ENCODE measurements at places on chromosomes 13 and 19.

DNA sequence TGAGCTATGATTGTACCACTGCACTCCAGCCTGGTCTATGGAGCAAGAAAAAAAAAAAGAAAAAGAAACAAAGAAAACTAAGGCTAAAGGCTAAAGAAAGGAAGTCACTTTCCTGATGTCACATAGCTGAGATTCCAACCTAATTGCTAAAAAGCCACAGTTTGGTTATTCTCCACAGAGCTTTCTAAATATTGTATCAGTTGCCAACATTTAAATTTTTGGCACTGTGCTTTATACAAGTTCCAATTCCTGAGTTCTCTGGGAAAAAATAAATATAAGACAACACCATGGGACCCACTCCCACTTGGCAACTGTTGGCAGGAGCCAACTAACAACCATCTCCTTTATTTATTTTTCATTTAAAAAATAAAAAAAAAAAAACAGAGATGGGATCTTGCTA, 11.2 kb upstream of the LYPD3 start:
- DNase-seq = peak; percentile 6

GRCh38 chr19:7872306-7873204, 1.6 kb downstream of the PRR36 start:
- no peak for DNase-seq

DNA sequence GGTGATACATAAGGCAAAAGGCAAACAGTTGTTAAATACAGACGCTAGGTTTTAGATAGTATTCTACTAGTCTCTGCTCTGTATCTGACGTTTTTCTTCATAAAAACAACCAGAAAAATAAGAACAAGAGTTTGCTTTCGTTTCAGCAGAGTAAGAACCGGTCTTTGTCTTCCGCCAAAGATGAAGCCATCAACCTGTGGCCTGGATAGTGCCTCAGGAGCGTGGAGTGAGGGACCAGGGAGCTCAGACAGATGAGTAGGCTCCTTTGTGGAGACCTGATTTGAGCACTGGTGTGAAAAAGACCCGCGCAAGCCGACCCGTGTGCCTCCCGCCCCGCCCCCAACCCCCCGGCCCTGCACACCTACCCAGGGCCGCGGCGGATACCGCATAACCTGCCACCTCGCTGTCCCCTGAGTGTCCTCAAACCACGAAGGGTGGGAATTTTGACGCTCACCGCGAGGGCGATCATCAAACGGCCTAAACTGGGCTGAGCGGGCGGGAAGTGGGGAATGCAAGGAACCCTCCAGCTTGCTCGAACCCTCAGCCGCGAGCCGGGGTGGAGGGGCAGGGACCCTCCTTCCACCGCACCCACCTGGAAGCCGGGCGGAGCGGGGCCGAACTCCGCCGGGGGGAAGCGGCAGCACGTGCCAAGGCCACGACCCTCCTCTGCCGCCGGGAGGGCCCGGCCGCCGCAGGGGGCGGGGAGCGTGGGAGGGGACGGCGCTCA, 866 bp upstream of the LMO7 start:
- DNase-seq = no peak

DNA sequence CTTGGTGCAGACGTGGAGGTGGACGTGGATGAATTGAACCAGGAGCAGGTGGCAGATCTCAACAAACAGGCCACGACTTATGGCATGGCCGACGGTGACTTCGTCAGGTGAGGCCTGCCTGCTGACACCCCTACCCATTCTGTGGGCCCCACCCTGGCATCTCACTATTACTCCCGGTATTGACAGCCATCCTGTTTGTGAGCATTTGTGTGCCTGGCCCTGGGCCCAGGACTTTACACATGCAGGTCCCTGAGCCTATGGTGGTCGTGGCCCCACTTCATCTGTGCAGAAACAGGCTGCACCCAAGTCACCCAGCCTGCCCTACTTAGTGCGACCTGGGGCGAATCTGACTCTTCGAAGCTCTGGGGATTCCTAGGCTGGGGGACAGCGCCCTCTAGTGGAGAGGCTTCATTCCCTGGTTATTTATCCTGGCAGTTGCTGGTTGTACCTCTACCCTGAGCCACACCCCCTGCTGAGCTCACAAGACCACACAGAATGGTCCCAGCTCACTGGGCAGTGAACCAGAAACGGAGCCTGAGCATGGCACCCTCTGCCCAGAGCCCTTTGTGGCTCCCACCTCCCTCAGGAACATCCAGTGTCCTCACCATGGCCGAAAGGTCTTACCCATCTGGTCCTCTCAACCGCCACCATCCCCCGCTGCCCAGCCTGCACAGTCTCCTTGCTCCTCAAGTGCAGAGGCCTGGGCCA, 16.9 kb downstream of the ZNF296 start:
- peak; percentile 55 for DNase-seq

- no peak for DNase-seq
Measured at GRCh38 chr13:44679597-44679996, 103.5 kb upstream of the TSC22D1 start.

GRCh38 chr19:55353803-55354697, 469 bp downstream of the COX6B2 start:
- peak; percentile 27 for DNase-seq

DNA sequence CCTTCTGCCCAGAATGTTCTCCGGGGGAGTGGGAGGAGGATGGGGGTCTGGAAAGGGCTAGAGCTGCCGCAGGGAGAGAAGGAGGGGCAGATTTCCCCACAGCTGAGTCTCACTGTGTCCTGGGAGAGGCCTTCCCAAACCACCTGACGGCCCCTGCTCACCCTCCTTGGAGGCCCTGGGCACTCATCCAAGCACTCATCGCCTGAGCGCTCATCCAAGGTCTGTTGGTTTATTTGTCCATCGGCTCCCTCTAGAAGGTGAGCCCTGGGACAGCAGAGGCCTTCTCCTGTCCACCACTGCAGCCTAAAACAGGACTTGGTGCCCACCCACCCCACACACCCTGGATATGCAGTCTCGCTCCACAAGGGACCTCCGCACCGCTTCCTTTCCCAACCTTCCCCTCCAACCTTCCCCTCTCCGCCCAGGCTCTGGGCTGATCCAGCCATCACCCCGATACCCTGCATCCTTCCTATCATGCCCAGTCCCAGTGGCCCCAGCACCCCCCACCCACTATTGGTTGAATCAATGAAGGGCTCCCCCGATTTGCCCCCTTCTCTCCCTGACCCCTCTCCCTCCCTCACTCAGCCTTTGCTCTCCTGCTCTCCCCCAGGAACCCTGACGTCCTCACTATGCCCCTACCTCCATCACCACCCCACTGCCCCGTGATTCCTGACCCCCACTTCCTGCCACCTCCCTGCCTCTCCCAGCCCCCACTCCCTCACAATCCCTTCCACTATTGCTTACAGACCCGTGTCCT, 1.7 kb downstream of the UBXN6 start:
- DNase-seq = peak; percentile 86

DNA sequence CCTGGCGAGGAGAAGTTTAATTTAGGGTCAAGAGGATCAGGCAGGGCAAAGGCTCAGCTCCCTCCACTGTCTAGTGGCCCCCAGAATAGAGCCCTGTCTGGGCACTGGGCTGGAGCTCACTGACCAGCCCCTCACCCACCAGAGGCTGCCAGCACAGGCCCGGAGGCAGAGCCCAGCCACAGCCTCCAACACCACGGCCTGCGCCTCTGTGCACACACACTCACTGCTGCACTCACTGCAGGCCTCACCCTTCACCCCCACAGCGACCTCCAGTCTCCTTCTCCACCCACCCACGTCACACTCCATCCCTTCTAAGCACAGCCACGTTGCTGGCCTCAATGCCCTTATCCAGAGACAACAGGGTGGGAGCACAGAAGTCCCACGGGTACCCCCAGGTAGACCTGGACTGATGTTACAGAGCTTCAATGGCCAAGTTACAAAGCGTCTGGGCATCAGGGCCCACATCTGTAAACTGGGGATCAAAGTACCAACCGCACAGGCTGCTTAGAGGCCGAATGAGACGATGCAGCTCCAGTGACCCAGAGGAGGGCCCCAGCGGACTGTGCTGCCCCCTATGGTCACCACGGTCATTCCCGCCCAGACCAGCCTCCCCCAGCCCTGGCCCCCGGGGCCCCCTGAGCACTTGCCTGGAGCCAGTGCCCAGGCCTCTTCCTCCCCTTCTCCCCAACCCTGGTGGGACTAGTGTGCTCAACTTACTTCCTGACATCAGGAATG, 4.5 kb upstream of the PRKD2 start:
- DNase-seq = no peak

GRCh38 chr13:61123538-61124289, 291.9 kb downstream of the PCDH20 start:
- DNase-seq = no peak

GRCh38 chr13:98761986-98762616, 9.6 kb upstream of the SLC15A1 start:
- DNase-seq = no peak

- DNase-seq = no peak
Measured at GRCh38 chr19:15962319-15962718, 13.5 kb downstream of the OR10H4 start.

DNA sequence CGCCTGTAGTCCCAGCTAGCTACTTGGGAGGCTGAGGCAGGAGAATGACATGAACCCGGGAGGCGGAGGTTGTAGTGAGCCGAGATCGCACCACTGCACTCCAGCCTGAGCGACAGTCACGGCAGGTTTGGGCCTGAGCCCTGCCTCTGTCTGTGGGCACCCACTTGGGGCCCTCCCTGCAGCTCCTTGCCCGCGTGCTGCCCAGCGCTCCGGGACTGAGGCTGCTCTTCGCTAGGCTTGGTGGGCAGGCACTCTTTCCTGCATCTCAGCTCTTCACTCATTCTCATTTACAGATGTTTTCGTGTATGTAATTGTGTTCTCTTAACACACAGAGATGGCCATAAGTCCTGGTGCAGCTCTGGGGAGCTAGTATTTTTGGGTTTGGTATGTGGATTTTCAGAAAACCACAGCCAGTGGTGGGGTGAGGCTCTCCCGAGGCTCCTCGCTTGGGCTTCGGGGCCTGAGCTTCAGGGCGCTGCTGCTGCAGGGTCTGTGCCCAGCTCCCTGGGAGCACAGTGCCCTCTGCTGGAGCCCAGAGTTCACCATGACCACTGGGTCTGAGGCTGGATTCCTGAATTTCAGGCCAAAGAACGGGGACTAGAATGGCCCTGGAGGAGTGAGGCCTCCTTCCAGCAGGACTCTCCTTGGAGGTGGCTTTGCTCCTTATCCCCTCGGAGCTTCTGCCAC, 15.2 kb downstream of the UPF1 start:
- peak; percentile 50 for DNase-seq

DNA sequence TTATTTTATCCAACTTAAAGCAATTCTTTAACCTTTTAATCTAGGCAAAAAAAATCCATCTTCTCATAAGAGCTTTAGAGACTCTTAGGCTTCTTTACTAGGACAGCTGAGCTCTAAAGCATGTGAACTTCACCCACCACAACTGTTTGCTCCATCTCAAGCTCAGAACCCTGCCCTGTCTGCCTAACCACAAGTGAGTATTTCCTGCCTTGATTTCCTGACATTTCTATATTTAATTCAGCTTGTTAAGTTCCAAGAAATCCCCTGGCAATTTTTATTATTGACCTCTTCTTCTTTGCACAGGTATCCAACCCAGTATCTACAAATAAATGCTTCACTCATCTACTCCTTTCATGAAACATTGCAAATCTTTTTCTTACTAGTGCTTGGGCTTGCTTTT, 21.1 kb upstream of the CEACAM21 start:
- DNase-seq = no peak

DNA sequence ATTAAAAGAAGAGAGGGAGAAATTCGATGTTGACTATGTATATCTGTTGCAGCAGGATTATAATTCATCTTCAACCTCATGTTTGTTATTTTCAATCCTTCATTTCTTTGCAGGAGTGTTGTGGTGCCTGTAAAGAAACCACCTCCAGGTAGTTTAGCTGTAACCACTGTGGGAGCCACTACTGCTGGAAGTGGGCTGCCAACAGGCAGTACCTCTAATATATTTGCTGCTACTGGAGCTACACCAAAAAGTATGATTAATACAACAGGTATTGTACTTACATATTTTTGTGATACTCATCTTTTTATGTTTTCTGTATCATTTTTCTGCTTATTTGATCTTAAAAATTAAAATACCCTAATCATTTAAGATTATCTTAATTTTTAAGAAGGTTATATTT, 266.5 kb downstream of the NBEA start:
- no peak for DNase-seq

GRCh38 chr13:109374609-109375200, 411.7 kb downstream of the IRS2 start:
- DNase-seq = no peak

GRCh38 chr19:46407856-46408663, 5.3 kb downstream of the CCDC8 start:
- DNase-seq = no peak

GRCh38 chr13:28630869-28631268, 28.1 kb upstream of the POMP start:
- DNase-seq = no peak

DNA sequence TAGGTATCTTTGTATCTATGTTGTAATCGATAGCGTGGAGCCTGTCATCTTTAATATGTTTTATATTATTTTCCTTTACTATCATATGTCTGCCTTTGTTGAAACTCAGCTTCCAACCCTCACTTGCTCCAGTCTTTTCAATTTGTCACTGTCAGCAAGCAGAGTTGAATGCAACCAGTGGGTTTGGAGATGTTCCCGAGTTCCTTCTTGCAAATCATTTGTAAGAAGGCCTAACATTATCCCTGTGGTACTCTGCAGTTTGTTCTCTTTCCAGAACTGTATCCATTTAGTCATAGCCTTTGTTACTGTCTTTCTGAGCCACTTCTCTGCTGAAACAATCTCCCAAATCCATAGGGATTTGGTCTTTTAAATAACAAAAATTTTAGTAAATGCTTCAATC, 41.8 kb downstream of the RNASEH2B start:
- no peak for DNase-seq

DNA sequence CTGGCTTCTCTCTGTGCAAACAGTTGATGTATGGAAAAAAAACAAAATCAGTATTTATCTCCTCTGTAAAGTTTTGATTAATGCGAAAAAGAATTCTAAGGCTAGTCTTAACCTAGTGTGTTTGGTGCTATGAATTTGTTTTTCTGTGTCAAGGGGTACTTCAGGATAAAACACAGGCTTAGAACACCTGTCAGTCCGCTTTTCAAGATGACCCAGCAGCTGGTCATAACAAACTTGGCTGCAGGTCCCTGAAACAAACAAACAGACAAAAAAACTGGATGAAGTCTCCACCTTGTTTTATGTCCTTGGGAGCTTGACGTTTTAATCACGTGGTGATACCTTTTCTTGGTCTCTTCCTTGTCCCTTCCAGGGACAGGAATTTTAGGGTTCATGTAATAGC, 689.3 kb downstream of the UQCRFS1 start:
- no peak for DNase-seq

DNA sequence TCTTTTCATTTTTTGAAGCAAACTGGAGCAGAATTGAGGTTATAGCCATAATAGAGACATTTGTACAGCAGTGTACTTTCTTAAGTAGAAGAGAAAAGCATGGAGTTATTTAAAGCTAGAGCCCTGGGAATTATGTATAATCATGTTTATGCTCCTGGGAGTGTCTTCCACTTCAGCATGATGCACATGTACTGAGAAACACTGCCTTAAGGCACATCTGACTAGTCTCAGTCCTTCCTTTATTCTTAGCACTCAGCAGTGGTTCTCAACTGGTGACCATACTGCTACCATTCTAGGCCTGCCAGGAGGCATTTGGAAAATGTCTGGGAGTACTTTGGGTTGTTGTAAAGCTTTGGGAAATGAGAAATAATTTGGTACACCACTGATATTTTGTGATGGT, 45.8 kb downstream of the VWA8 start:
- DNase-seq = no peak

GRCh38 chr19:29983568-29983967, 41.5 kb downstream of the URI1 start:
- no peak for DNase-seq
